Spinal cord (tissue), 10 donors: ENCODE measurements at places on chromosomes 13 and 19. TPM values are rescaled to one million over a fixed set of nuclear protein-coding genes. Genes with fewer than 3 reads are reported as not detected.

Gene DLL3
- total RNA-seq: 8.3 TPM

Gene RUBCNL
- total RNA-seq: 5.6 TPM

Gene KLK10
- total RNA-seq: 0.72 TPM

Gene DBP
- total RNA-seq: 16.6 TPM

Gene ANGPTL4
- 2.1 TPM for total RNA-seq

Gene ZNF135
- total RNA-seq: 21.4 TPM

Gene RFXAP
- 4.7 TPM for total RNA-seq

Gene MYH14
- 4.1 TPM for total RNA-seq

Gene DAND5
- total RNA-seq: 0.28 TPM

Gene LYL1
- total RNA-seq: 11.0 TPM

Gene GRIK5
- total RNA-seq: 21.6 TPM

Gene PDE4C
- 0.88 TPM for total RNA-seq

- DNase-seq: peak; percentile 41
Measured at GRCh38 chr13:114097893-114098688, 34.3 kb downstream of the RASA3 start.

DNA sequence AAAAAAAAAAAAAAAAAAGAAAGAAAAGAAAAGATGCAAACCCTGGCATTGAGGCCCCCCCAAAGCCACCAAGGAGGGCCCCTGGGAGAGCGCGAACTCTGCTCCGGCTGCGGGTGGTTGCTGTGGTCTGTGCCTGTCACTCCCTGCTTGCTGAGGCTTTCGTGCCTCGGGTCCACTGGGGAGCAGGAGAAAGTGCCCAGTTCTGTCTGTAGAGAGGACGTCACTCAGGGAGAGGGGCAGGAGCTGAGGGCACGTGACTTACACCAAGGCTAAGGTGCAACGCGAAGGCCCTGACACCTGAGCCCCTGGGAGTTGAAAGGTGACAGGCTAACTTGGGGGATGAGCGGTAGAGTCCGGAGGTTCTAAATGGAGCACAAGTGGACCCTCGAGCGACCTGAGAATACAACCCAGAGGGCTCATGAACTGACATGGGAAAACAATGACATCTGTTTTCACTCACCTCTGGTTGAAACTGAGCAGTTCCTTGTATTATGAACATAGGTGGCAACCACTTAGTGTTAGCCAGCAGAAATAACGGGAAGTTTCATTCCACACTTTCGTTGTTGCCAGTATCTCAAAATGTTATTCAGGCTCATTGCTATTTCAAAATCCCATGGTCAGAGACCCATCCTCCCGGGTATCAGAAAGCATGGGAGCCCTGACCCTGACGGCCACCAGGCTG is 69.2 kb upstream of the TM9SF2 start:
- no peak for DNase-seq

DNA sequence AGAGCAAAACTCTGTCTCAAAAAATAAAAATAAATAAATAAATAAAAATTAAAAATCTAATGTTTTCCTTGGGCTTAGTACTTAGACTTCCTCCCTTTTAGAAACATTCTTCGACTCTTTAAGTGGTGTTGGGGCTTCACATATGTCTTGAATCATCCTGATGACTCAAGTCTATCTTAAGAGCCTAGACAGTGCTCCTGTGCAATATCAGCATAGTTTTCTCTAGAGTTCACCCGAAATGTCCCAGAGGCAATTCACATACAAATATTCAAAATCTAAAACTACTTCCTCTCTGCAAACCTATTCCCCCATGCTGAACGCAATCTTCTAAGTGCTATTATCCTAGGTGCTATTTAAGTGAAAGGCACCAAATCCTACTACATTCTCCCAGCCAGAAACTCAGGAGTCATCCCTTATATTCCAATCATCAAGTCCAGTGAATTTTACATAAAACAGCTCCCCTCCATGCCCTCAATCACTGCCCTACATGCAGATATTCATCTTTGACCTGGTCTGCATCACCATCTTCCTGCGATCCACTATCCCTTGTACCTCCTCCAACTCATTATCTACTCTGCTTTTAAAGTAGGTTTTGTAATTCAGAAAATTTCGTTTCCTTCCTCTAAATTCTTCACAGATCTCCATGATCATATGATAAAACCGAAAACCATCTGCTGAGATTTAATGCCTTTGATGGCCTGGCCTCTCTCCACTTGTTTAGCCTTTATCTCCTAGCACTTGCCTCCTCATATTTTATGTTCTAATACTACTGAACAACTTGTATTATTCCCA is 102.7 kb downstream of the ELF1 start:
- no peak for DNase-seq

GRCh38 chr19:7997809-7998480 is 7.5 kb downstream of the ELAVL1 start:
- no peak for DNase-seq

- DNase-seq: no peak
Measured at GRCh38 chr13:106700439-106700838, 132.5 kb upstream of the ARGLU1 start.

GRCh38 chr13:114067381-114067885 is 65.0 kb downstream of the RASA3 start:
- no peak for DNase-seq

- DNase-seq: no peak
Measured at GRCh38 chr13:94656766-94657165, 55.1 kb downstream of the GPR180 start.

DNA sequence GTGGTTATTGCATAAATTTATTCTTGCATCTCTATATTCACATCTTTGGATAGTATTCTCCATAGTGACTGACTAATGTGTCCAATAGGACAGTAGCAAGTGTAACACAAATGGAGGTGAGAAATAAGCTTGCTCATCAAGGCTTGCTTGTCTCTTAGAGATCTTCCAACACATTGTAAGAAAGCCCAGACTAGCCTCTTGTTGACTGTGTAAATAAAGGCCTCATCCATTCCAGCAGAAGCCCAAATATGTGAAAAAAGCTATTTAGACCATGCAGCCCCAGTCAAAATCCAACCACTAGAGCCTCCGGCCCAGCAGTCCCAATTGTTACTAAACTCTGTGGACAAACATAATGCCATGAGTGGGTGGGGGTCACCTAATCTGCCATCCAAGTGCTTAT is 2.7 kb upstream of the ZNF615 start:
- DNase-seq: no peak

DNA sequence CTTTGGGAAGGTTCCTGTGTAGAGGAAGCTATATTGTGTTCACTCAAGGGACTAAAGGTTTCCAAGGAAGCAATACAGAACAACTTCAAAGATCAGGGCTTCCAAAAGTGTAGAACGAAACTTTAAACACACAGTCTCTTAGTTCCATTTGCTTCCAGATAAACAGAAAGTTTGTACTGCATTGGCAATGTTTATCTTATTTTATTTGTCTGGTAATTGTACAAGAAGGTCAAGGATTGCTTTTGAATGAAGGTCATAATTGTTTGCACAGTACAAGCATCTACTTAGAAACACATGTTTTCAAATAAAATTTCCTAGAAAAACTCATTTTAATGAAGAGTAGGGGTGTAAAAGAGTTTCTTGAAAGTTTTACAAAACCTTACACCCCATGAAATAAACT is 712.7 kb upstream of the SGCG start:
- no peak for DNase-seq

GRCh38 chr13:92775658-92776057 is 450.9 kb upstream of the GPC6 start:
- no peak for DNase-seq

DNA sequence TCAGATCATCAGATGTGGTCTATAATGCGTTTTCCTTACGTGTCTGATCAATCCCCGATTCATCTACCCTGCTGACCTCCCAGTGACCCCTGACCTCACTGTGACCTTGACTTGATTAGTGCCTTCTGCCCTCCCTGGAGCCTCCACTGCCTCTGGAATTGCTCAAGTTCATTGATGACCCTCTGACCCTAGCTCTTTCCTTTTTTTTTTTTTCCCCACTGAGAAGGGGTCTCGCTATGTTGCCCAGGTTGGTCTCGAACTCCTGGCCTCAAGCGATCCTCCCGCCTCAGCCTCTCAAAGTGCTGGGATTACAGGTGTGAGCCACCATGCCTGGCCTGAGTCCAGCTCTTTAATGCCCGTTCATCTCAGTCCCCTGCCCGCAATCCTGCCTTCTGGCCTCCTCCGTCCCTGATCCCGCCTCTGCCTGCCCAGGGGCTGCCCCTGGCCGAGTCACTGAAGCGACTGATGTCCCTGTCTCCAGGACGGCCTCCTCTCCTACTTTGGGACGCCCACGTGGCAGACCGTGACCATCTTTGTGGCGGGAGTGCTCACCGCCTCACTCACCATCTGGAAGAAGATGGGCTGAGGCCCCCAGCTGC is 4.0 kb upstream of the FTL start:
- DNase-seq: no peak

GRCh38 chr13:111868716-111869115 is 198.2 kb upstream of the SOX1 start:
- DNase-seq: no peak

DNA sequence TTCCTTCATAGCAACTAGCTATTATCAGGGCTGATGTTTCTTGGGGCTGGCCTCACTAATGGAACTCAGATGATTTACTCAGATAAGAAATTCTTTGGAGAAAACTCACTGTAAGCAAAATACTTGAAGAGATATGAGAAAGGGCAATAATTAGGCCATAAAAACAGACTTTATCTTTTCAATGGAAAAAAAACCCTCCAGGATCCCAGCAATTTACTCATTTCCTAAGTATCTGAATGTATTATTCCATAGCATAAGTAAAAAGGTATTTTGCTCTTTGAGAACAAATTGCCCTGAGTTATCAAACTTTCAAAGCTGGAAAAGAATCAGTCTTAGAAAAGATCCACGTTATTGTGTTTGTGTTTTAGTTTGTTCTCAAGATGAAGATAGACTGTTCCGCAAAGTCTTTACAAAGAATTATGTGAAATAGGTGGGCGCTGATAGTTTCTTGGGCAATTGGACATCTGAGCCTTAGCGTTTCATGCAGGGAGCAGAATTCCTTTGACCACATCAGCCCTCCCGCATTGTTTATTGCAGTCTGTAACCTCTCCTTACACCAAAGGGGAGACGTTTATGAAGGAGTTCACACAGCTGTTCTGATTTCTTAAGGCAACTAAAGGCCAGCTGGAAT is 29.1 kb upstream of the CSNK1A1L start:
- DNase-seq: peak; percentile 37

DNA sequence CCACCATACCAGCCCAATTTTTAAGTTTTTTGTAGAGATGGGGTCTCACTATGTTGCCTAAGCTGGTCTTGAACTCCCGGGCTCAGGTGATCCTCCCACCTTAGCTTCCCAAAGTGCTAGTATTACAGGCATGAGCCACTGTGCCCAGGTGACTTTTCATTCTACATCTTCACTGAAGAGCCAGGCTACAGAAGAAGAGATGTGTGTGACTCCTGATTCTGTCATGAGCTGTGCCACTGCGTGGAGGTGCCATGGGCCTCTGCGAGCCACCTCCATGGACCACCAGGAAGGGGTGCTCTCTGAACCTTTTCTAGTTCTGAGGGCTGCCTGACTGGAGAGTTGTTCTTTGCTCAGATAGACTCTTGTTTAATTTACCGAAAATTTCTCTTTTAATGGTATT is 56.6 kb upstream of the RANBP3 start:
- DNase-seq: no peak

DNA sequence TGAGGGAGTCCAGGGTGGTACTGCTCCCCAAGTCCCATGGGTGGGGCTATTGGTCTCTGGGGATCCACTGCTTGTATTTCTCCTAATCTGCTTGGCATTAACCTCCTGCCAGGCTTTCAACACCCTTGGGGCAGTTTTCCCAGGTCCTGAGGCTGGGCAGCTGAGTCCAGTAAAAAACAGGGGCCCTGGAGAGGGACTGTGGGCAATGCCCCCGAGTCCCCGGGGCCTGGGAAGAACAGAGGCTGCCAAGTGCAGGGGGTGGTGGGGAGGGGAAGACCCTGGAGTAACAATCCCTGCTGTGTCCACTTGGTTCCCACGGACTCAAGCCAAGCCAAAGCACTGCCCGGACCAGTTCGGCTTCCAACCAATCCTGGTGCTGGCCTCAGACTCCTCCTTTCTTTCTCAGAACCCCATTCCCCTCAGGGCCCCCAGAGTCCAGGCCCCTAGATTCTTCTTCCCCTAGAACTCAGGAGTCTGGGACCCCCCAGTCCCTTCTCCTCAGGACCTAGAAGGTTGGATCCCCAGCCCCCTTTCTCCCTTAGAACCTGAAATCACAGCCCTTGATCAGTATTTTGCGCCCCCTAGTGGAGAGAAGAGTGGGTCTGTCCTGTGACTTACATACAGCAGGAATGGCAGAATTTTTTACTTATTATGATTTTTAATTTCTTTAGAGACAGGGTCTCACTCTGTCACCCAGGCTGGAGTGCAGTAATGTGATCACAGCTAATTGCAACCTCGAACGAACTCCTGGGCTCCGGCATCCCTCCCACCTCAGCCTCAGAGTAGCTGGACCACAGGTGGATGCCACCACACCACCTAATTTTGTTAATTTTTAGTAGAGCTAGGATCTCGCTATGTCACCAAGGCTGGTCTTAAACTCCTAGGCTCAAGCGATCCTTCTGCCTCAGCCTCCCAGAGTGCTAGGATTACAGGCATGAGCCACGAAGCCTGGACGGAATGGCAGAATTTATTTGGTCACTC is 3.7 kb upstream of the CLPTM1 start:
- DNase-seq: peak; percentile 71

GRCh38 chr19:36668646-36669045 is 2.0 kb upstream of the ZNF461 start:
- DNase-seq: no peak

GRCh38 chr13:55091172-55091571 is 2049.5 kb upstream of the PRR20A start:
- DNase-seq: no peak

GRCh38 chr13:33224686-33225085 is 60.9 kb downstream of the STARD13 start:
- no peak for DNase-seq

GRCh38 chr13:27203186-27203585 is 31.6 kb upstream of the USP12 start:
- DNase-seq: no peak

DNA sequence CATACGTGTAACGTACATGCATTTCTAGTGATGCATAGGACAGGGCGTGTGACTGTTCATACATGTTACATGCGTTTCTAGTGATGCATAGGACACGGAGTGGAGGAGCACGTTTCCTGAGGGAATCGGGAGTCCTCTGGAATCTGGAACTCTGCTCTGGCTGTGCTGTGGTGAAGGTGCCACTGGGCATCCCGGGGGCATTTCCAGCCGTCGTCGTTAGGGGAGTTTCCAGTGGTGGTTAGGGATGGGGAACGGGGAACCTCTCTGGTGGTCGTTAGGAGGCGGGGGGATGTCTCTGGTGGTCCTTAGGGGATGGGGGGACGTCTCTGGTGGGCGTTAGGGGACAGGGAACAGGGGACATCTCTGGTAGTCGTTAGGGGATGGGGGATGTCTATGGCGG is 209.6 kb upstream of the SOX1 start:
- no peak for DNase-seq
